RWPE2 (cell line): ENCODE measurements at places on chromosomes 3 and 15.

- no peak for DNase-seq
Measured at GRCh38 chr3:70856414-70857162, 544.1 kb upstream of the MDFIC2 start.

- DNase-seq, result no peak
Measured at GRCh38 chr3:140931016-140931454, 10.6 kb upstream of the SLC25A36 start.

DNA sequence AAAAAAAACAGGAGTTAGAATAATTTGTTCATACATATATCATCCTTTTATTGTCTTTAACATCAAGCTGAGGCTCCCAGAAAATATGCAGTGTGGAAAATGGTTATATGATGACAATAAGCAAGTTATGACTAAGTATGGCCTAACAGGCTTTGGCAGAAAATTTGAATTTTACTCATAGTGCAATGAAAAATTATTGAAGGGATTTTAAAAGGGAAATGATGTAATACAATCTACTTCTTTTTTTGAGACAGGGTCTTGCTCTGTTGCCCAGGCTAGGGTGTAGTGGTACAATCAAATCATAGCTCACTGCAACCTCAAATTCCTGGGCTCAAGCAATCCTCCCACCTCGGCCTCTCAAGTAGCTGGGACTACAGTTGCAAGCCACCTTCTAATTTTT, 78.7 kb downstream of the FAIM start:
- no peak for DNase-seq

- no peak for DNase-seq
Measured at GRCh38 chr3:141105828-141106628, 54.9 kb downstream of the SPSB4 start.

GRCh38 chr15:78211189-78211921, 23.0 kb downstream of the ACSBG1 start:
- DNase-seq, result peak; percentile 35

- peak; percentile 92 for DNase-seq
Measured at GRCh38 chr3:193869221-193870201, 266.4 kb upstream of the HES1 start.

DNA sequence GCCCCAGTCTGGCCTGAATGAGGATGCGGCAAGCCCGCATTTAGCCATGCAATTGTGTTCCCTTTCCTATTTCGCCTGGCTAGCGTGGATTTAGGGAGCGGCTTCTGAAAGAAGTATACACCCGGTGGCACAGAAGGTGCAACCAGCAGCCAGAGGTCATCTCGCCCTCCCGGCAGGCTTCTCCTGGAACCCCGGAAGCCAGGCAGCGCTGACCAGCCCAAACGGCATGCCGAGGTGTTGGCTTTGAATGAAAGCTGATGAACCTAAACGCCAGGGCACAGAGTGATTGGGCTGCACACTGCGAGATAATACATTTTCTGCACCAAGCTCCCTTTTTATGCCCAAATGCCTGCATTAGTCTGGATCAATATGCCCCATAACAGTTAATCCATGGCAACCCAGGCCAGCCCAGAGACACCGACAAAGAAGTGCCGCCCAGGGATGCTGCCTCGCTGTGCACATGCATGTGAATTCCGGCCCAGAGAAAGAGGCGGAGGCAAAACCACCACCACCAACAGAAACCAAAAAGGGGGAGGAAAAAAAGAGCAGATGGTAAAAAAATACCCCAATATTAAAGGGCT, 1.4 kb downstream of the SRGAP3 start:
- DNase-seq, result no peak

GRCh38 chr3:45244356-45244755, 18.3 kb upstream of the TMEM158 start:
- no peak for DNase-seq

DNA sequence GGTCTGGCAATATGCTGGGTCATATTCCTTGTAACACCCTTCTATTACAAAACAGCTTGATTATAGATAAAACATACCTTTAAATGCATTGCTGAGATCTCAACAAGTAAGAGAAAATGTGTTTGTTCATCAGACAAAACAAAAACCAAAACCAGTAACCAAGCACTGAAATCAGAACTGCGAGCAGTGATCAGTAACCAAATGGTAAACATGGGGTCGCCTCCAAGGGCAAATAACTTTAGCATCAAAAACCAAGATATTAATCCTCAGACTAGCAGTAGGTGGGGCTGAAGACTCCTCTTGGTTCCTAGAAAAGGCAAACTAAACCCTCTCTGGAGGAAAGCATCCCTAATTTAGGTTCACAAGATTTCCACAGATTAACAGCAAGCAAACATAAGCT, 6.6 kb upstream of the HESX1 start:
- DNase-seq, result no peak

DNA sequence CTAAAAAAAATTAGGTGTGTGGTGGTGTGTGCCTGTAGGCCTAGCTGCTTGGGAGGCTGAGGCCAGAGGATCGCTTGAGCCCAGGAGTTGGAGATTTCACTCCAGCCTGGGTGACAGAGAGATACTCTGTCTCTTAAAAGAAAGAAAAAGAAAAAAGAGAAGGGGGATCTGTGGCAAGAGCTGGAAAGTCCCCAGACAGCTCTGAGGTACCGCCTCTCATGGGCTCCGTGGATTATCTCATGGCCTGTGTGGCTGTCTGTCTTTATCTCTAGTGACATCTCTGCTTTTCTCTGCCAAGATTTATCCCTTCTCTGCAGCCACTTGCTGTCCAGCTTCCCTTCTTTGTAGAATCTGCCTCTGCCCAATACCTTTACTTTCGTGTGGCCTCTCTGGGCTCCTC, 5.7 kb downstream of the EXOSC7 start:
- DNase-seq, result no peak
